ENCODE measurements at places on chromosomes 7 and 10.

GRCh38 chr10:11758527-11759236 lies 16.5 kb downstream of the ECHDC3 start:
- no peak for DNase-seq

GRCh38 chr10:109974504-109975191 lies 33.1 kb upstream of the ADD3 start:
- no peak for DNase-seq

GRCh38 chr7:39480901-39481300 lies 85.3 kb upstream of the YAE1 start:
- no peak for DNase-seq

GRCh38 chr10:5064656-5065055 lies 29.6 kb upstream of the AKR1C3 start:
- DNase-seq: no peak

DNA sequence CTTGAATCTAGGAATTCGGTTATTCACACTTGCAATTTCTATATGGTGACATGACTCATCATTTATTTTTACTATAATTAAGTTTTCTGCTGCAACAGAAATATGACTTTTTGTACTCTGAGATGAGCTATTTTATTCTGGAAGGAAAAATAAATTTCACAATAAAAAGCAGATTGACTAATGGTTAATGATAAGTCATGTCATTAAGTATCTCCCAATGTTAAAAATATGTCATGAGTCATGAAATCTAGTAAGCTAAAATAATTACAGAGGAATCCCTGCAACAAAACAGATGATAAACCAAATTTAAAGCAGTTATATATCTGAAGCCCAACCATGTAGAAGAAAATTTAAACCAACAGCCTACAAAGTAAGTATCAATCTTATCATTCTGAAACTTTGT lies 149.2 kb downstream of the CACNA2D1 start:
- DNase-seq: no peak

- peak; percentile 80 for DNase-seq
These were observed 1.2 kb downstream of the VCL start for GRCh38 chr10:73998929-73999691.

GRCh38 chr7:31126976-31127375 lies 74.9 kb downstream of the ADCYAP1R1 start:
- DNase-seq: no peak

GRCh38 chr10:58086144-58086762 lies 181.4 kb downstream of the IPMK start:
- DNase-seq: no peak

GRCh38 chr10:117496616-117497028 lies 45.9 kb upstream of the EMX2 start:
- peak; percentile 72 for DNase-seq

DNA sequence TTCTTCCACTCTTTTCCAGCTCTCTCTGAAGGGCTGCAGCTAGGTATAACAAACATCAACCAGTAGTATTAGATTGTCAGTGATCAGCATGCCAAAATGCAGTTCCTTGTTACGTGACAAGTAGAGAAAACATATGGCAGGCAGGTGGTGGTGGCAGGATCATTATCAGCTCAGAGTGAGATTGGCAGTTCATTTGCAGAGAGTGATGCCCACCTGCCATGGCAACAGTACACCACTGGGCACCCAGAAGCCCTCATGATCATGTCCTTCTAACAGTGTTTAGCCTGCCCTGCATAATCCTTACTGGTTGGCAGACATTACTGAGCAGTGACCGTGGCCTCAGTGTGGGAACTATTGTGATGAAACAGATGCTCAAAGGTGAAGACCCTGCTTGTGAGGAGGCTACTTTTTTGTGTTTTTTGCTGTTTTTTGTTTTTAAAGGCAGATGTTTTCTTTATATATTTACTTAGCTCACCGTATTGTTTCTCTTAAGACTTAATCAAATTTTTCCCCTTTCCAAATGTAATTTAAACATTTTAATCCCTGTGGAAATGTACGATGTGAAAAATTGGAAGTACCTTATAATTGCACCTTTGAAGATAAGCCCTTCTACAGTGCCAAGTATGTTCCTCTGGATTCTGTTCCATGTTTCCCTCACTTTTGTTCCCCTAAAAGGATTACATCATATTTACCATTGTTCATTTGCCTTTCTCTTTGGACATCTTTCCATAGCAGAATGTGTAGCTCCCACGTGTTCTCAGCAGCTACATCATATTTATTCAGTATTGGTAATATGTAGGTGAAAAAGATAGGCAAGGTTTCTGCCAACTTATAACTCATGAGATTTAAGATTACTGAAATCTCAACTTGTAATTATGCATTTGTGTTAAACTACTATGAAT lies 179.6 kb downstream of the SND1 start:
- DNase-seq: no peak

DNA sequence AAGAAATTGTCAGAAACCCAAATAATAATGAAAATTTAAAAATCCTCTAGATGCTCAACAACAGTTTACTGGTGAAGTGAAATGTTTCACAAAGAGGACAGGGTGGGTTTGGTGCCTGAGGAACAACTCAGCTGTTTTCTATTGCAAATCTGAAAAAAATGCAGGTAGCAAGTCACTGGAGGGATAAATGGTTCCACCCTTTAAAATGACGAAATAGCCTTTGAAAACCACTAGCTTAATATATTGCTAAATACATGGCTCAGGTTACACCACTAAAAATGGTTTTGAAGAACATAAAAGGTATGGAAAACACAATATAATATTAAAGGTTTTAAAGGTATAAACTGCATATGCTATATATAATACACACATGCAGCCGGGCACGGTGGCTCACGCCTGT lies 69.5 kb downstream of the LMBR1 start:
- no peak for DNase-seq

DNA sequence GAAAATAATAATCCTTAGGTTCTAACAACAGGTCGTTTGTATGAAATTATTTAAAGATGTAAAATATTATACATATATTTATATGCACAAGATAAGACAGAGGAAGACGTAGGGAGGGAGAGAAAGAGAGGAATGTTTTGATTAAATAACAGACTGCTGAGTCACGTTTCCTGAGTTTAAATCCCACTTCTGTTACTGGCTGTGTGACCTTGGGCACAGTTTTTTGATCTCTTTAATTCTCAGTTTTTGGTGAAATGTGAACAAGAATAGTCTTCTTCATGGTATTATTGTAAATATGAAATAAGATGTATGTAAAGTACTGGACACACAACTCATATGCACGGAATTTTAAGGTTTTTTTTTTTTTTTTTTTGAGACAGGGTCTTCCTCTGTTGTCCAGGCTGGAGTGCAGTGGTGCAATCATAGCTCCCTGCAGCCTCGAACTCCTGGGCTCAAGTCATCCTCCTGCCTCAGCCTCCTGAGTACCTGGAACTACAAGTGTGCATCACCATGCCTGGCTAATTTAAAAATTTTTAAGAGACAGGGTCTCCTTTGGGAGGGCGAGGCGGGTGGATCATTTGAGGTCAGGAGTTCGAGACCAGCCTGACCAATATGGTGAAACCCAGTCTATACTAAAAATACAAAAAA lies 42.6 kb downstream of the BAMBI start:
- no peak for DNase-seq

- no peak for DNase-seq
These were observed 117.2 kb downstream of the CDH23 start for GRCh38 chr10:71513936-71514335.

- no peak for DNase-seq
These were observed 11.6 kb upstream of the GOLGA7B start for GRCh38 chr10:97838091-97838490.

GRCh38 chr10:86727470-86727869 lies 28.9 kb upstream of the BMPR1A start:
- DNase-seq: no peak

DNA sequence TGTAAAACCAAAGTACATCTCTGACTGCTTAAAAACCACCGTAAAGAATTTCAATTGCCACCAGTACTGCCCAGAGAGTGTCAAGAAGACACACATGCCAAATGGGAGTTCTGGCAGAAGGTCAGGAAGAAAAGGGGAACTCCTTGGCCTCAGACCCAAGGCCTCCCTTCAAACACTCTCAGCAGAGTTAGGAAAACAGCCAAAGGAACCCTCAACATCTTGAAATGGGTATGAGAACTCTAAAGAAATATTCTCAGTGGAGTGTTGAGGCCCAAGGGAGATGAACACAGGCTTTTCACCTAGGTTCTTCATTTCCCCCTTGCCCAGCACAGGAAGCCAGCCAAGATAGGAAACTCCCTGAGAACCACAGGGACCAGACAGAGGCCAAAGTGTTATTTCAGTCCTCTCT lies 96.1 kb upstream of the ASAH2 start:
- no peak for DNase-seq

- no peak for DNase-seq
These were observed 57.9 kb downstream of the MTPN start for GRCh38 chr7:135919071-135919841.

DNA sequence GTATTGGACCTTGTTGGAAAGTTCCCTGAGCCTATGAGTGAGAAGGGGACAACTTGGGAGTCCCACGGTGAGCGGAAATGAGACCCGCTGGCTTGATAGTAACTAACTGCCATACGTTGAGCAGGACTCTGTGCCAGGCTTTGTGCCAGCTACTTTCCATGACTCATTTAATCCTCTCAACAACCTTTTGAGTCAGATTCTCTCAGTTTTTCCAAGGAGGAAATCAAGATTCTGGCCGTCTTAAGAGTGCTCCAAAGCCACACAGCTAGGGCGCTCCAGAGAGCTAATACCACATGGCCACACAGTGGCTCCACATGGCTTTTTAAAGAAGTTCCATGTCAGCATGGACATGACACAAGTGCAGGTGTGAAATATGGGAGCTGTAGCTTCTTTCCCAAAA lies 55.7 kb downstream of the NOD1 start:
- DNase-seq: no peak

DNA sequence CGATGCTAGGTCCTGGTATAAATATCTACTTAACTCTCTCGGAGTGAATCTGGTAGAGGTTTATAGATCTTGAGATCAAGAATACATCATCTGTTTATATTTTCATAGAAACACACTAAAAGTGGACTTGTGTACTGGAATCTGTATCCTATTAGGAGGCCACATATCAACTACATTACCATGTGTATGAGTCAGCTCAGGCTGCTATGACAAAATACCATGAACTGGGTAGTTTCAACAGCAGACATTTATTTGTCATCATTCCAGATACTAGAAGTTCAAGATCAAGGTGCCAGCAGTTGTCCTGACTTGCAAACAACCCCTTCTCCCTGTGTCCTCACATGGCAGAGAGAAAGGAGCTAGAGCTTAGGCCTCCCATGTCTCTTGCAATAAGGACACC lies 113.9 kb upstream of the PFKP start:
- DNase-seq: no peak

DNA sequence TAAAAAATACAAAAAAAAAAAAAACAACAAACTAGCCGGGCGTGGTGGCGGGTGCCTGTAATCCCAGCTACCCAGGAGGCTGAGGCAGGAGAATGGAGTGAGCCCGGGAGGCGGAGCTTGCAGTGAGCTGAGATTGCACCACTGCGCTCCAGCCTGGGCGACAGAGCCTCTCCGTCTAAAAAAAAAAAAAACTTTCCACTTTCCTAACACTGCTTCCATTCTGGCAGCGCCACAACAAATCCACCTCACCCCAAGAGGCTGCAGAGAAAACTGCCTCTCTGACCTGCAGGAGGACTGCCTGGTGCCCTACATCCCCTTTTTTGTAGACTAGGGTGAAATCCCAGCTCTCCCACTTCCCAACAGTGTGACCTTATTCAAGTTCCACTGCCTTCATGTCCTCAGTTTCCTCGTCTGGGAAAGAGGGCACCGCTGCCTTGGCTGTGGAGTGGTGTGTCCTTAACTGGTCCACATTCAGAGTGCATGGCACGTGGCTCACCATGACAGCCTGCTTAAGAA lies 2.6 kb upstream of the MBL2 start:
- no peak for DNase-seq

GRCh38 chr7:67917437-67917755 lies 920.8 kb downstream of the TYW1 start:
- DNase-seq: no peak

- DNase-seq: no peak
These were observed 7.8 kb upstream of the BAMBI start for GRCh38 chr10:28669227-28670173.

- peak; percentile 10 for DNase-seq
These were observed 177.3 kb upstream of the MBL2 start for GRCh38 chr10:52949899-52950298.

DNA sequence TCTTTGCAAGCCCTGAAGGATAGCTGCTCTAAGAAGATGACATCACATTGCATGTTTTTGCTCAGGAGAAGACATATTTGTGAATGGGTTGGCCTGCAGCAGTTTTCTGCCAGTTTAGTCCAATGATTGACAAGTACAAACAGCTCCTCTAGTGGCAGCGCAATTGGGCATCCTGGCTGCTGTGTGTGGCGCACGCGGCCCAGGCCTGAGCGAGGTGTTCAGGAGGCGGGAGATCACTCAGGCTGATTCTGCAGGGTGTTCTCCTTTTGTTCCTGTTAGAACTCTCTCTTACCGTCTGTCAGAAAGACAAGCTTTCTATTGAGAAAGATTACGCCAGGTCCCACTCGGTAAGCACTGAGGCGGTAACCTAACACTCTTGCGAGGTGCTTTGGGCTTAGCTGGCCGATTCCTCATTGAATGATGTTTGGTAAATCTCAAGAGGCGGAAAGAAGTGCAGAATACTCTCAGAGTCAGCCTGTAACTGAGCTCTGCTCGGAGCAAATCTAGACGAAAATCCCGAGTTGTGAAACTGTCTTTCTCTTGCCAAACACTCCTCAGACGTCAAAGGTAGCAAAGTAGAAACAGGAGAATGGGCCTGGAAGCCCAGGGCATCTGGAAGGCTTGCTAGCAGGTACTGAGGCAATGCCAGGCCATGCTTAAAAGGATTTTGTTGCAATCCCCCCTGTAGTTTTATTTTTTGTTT lies 219.2 kb upstream of the BMPER start:
- DNase-seq: no peak

DNA sequence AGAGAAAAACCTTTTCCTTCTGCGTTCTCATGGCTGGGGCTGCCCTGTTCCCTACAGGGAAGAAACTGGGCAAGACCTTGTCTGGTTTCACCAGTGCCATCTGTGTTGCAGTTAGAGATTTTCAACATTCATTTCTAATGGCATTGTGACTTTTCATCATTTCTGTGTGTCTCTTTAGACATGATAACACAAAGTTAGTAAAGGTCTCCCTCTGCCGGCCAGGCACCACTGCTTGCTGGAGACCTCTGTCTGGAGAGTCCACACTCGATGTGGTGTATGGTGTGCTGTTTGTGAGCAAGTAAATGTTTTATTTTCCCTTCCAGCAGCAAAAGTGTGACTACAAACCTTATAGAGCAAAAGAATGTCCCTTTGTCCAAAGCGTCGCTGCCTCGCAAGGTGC lies 213.5 kb downstream of the PAXIP1 start:
- DNase-seq: no peak

- no peak for DNase-seq
These were observed 5.1 kb downstream of the ERV3-1 start for GRCh38 chr7:65001291-65001814.

All from Calu3 (cell line).